ENCODE measurements at places on chromosomes 1 and 21.

DNA sequence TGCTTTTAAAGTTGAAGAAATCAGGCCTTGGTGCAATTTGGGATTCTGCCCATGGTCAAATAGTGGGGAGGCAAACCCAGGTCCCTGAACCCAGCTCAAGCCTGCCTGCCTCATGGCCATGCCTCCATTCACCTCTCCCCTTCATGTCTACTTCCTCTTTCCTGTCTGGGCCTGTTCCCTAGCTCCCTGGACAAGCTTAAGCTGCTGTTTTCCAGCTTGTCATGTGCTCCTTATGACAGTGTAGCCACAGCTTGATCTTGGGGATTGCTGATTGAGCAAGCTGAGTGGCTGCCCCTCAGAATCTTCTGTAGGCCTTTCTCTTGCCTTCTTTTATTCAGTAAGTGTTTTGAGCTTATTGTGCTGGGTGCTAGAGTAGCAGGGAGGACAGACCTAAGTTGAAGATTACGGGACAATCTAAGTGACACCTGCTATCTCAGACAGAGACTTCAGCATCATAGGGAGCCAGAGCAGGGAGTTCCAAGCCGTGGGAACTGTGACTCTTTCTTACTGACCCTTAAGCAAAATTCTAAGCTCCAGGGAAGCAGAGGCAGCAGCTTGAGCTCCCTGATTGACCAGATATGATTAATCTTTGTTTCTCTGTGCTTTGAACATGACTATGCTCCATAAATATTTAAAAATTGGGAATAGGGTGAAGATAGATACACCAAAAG, 520 bp upstream of the MR1 start:
- DNase-seq = no peak

GRCh38 chr1:34057347-34058130, 107.5 kb downstream of the CSMD2 start:
- DNase-seq = peak; percentile 59

- DNase-seq = no peak
These were observed 2.0 kb upstream of the TNFSF18 start for GRCh38 chr1:173052681-173053196.

DNA sequence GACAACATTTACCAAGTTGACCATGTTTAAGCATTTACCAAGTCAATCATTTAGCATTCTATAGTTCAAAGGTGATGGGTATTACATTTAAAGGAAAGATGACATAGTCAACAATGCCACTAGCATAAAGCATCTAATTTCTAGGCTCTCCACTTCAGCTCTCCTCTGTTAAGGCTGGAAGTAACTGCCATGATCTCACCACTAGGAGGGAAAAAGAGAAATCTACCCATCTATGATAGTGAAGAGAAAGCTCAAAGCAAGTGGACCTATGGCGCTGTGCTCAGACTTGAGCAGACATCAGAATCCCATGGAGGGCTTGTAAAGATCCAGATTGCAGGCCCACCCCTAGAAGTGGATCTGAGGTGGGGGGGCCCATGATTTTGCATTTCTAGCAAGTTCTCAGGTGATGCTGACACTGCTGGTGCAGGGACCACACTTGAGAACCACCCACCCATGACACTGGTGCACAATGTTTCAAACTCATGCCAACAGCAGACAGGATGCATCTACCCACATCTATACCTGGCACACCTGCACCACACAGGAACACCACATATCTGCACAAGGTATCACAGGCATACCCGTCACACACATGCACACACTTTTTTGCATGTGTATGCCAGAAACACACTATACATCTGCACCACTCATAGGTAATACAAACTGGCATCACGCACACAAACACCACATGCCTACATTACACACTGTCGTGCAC, 392.9 kb upstream of the RUNX1 start:
- no peak for DNase-seq

DNA sequence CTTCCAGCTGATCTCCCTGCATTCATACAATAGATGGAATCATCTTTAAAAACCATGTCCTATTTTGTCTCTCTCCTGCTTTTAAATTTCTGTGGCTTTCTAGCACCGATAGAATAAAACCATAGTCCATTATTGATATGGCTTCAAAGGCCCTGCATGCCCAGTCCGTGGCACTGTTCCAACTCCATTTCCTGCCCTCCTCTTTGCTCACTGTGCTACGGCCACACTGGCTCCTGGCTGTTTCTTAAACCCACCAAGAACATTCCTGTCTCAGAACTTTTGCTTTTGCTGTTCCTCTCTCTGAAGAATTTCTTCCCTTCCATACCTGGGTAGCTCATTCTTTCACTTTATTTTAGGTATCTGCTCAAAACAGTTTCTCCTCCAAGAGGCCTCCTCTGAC, 7.2 kb downstream of the SLAMF1 start:
- no peak for DNase-seq

DNA sequence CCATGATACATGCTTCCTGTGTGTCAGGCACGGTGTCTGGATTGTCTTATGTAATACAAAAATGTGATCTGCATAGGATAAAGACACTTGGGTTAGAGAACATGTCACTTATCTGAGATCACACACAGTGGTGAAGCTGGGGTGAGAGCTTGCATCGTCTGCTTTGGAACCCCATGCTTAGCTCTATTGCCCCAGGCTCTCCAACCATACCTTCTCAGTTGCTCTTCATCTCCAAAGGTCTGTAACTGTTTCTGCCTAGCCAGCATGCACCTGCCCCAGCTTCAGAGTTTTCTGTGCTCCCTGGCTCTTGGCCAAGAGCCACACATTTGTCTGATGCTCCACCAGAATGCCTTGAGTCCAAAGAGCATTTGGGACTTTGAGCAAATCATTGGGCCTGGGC, 93.9 kb upstream of the COG2 start:
- no peak for DNase-seq

- DNase-seq = no peak
These were observed 8.8 kb downstream of the PRXL2B start for GRCh38 chr1:2595261-2595811.

DNA sequence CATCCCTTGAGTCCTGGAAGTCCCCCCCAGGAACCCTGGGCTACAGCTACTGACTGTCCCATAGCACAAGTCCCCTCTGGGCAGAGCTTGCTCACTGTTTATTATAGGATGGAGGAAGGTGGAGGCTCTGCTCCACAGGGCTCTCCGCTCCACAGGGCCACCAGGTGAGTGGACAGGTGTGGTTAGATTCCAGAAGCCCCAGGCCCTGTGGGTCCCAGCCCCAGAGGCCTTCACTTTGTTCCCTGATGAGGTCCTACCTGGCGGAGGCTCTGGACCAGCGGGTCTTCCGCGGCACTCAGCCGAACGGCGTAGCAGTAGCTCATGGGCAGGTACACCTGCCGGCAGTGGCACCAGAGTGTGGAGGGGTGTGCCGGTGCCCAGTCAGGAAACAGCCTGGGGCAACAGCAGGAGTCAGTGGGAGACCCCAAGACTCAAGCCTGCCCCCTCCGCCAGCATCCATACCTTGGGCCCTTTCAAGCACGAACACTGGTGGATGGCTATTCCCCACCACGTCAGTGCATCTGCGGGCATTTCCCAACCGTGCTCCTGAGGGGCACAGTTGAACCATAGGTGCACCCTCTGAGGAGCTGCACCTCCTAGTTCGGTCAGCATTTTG, 12.3 kb downstream of the LSS start:
- no peak for DNase-seq

GRCh38 chr1:113416496-113416895, 26.2 kb downstream of the MAGI3 start:
- no peak for DNase-seq

- no peak for DNase-seq
These were observed 1.6 kb downstream of the RAP1GAP start for GRCh38 chr1:21667348-21668231.

DNA sequence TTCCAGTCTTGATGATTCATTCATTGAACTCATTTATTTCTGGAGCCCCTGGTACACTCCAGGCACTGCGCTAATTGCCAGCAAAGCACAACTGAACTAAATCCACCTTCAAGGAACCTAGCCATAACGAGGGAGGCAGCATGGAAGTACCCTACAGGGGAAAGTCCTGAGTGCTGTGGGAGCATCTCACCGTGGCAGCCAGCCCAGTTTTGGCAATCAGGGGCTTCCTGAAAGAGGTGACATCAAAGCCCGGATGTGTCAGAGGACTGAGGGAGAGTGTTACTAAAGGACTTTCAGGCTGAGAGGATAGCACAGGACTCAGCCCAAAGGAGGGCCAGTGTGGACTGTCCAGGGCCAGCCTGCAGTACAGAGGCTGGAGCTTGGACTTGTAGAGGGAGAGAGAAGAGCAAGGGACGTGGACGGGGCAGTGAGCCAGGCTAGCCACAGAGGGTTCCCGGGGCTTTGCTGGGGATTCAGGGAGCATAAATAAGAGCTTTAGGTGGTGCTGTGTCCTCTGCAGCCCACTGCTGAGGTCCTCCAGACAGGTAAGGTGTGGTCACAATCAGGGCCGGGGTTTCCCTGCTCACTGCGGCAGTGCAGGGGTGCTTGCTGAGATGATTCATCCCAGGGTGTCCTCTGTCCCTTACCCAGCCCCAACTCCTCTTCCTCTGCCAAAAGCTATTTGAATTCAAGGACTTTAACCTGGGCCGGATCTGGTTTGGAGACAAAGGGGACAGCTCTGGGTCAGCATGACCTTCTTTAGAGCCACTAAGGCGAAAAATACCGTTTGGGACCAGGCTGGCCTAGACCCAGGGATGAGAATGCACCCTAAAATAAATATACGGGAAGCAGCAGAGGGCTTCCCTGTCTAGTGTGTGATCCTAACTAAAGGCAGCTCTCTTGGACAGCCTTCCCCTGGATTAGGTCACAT, 128.3 kb downstream of the EDEM3 start:
- DNase-seq = no peak

DNA sequence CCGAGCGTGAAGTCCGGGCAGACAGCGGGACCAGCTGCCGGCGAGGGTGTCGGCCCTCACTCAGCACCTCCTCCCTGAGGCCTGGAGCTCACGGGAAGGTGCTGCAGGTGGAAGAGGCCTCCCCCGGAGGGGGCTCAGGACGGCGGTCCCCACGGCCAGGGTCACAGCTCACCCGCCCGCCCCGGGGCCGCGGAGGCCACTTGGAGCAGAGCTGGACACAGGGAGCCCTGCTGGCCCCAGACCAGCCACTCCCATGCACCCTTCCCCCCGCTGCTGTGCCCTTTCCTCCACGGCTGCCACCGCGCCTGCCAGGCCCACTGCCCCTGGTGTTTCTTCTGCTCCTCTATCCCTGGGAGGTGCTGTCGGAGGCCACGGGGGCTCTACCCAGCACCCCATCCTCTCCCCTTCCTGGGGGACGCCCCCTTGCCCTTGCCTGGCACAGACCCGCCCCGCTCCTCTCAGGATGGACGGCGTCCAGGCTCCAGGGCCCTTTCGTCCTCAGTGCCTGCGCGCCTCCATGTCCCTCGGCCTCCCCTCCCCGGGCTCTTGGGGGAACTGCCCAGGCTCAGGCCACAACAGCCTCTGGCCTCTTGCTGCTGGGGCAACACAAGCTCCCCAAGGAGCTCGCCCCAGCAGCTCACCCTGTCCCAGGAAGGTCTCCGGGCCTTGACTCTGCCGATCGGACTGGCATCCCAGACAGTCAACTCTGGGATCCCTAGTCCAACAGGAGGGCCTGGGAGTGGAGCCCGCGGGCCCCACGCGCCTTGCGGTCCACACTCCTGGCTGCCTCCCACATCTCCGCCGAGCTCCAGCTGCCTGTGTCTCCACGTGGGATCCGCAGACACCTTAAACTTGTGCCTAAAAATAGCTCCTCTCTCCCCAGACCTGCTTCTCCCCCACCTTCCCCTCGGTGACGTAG, 4.1 kb downstream of the TMEM240 start:
- DNase-seq = no peak

DNA sequence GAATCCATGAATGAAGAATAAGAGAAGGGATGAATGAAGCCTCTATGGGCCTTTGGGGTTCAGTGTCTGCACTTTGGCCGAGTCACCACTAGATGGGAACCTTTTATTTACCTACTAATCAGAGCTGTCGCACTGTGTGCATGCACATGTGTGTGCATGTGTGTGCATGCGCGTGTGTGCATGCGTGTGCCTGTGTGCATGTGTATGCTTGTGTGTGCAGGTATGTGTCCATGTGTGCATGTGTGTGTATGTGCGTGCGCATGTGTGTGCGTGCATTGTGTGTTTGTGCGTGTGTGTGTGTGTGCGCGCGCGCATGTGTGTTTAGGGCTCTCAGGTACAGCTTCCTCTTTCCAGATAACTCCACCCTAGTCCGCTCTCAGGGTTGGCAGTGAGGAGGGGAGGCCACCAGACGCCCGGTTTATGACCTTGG, 20.4 kb upstream of the UBXN10 start:
- no peak for DNase-seq

GRCh38 chr1:185420588-185421081, 103.6 kb upstream of the IVNS1ABP start:
- DNase-seq = no peak

DNA sequence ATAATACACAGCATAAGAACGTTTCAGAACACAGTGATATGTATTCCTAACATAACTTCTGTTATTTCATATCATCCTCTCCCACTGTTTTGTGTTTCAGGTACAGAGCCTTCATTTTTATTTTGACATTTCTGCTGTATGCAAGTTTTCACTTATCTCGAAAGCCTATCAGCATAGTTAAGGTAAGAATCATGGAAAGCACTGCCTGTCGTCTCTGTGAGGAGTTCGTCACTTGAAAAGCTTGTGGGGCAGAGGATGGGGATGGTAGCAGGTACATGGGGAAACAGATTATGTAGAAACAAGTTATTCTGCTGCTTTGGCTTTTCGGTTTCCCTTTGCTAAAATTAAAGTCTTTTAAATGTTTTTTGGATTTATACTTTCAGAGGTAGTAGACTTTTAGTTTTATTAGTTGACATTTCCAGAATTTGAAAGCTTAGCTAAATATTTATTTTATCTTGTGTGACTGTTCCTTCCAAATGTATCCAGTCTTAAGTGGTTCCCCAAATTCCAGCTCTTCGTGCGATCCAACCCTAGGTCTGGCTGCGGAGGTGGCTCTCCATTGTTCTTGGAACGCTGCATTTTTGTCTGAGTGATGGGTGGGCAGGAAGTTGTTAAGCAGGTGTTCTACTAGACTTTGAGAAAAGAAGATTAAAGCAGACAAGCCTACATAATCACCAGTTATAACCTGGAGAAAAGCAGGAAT, 12.2 kb downstream of the SLC37A1 start:
- DNase-seq = no peak

- peak; percentile 29 for DNase-seq
These were observed 147.3 kb upstream of the WNT4 start for GRCh38 chr1:22290157-22290556.

DNA sequence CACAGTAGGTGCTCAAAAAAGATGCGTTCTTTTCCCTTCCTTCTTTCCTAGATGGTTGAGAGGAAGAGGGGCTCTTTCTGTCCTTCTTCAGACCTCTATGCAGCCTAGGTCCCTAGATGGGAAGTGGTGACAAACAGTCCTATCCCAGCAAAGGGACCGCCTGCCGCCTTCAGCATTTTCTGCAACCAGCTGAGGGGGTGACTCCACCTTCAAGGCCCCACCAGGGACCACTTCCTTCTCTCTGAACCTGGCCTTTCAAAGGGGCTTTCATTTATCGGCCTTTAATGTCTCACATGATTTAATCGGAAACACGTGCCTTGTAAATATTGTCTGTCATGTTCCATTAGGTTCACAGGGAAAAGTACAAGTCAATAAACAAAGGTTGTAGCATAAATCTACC, 32.6 kb downstream of the GLIS1 start:
- DNase-seq = no peak

- DNase-seq = no peak
These were observed 19.7 kb upstream of the S1PR1 start for GRCh38 chr1:101217148-101217547.
